ENCODE measurements at places on chromosomes 13 and 19.

DNA sequence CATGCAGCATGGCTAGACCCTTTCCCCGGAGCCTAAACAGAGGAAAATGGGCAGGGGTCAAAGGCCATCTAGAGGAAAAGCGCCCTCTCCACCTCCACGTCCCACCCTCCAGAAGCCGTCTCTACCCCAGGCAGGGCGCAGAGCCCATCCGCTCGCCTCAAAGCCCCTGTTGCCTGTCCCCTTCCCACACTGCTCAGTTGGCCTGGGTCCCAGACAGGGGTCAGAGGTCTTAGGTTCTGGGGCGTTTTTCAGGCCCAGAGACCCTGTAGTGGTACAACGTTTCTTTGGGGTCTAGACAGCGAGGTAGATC is 285 bp downstream of the TMEM143 start:
- no peak for DNase-seq

DNA sequence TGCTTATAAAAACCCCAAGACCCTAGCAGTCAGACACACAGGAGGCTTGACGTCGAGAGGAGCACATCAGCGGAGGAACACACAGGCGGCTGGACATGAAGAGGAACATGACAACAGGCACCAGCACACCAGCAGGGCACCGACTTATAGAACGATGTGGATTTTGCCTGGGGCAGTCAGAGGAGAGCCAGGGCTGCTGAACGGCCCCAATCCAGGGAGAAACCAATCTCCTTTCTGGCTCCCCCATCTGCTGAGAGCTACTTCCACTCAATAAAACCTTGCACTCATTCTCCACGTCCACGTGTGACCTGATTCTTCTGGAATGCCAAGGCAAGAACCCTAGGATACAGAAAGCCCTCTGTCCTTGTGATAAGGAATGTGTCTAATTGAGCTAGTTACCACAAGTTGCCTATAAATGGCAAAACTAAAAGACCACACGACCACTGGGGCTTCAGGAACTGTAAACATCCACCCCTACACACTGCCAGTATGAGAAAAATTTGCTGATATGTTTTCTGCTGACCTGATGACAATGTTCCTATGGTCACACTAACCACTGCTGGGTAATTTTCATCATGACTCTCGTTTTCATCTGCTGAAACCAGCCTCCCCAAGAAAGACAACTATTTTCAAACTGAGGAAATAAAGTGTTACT is 35.8 kb upstream of the CEACAM21 start:
- DNase-seq, result no peak

- DNase-seq, result no peak
Measured at GRCh38 chr13:102868366-102868936, 22.6 kb downstream of the ERCC5 start.

- DNase-seq, result no peak
Measured at GRCh38 chr13:28532388-28533124, 37.6 kb upstream of the FLT1 start.

DNA sequence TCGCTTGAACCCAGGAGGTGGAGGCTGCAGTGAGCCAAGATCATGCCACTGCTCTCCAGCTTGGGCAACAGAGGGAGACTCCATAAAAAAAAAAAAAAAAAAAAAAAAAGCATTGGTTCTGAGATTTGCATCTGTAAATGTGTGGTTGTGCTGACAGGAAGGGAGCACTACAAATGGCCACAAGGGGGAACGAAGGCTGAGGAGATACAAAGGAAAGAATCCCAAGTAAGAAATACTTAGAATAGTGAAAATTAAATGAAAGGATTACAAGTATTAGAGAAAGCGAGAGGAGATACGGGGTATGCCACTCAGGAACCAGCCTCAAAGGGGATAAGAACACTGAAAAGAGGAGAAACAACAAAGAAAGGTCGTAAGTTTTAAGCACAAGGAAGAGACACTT is 284.9 kb downstream of the KLF12 start:
- no peak for DNase-seq

- no peak for DNase-seq
Measured at GRCh38 chr13:61045251-61045650, 370.4 kb downstream of the PCDH20 start.

DNA sequence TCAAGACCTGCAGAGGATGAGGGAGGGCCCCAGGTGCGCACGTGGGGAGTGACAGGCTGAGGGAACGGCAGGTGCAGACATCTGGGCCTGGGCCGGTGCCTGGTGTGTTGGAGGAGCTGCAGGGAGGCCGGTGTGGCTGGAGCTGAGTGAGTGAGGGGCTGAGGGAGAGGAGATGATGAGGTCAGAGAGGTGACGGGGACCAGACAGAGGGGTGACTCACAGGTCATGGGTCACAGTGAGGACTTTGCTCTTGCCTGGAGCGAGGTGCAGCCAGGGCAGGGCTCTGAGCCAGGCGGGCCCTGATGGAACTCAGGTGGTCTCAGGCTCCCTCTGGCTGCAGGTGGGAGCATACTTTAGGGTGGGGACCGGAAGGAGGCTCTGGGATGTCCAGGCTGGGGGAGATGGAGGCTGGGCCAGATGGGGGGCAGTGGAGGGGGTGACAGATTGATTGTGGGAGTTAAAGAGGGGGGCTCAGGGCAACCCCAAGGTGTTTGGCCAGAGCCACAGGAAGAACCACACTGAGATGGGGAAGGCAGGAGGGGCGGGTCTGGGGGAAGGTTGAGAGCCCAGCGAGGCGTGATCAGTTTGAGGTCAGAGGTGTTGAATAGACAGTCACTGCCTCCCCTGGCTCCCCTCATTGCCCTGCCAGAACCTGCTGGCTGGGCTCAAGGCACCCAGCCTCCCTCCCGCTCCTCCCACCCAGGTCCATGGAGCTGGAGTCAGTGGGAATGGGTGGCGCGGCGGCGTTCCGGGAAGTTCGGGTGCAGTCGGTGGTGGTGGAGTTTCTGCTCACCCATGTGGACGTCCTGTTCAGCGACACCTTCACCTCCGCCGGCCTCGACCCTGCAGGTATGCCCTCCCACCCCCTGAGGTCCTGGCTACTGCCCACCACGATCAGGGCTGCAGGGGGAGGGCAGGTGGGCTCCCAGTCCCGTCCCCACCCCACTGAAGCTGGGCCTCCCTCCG is 8.4 kb downstream of the ARHGAP33 start:
- DNase-seq, result no peak

- no peak for DNase-seq
Measured at GRCh38 chr13:24671386-24672113, 8.7 kb upstream of the ATP12A start.

DNA sequence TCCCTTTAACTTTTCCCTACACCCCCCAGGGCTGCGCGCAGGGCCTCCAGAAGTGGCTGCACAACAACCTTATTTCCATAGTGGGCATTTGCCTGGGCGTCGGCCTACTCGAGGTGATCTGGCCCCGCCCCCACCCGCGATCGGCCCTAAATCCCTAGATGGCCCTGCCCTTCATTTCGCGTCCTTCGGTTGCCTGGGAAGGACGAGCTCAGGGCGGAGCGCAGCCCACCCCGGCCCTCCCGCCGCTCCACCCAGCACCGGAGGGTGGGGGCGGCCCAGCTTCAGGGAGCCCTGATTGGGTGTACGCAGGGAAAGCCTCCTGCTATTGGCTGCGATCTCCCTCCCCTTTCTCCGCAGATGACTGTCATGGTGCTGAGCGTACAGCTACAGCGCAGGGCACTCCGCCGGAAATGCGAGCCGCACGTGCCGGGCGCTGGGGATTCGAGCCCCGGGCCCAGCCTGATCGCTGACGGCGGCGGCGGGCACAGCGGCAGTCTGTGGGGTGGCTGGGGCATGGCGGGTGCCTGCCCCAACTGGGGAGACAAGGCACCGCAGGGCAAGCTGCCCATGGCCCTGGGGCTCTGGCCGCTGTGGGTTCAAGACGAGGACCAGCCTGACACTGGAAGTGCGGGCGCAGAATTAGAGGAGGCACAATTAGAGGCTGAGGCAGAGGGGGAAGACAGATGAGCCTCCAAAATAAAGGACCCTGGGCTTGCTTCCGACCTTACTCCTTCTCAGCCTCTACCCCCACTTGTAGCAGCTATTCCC is 4.3 kb downstream of the CD37 start:
- no peak for DNase-seq

GRCh38 chr13:33194820-33195692 is 90.5 kb downstream of the STARD13 start:
- no peak for DNase-seq

DNA sequence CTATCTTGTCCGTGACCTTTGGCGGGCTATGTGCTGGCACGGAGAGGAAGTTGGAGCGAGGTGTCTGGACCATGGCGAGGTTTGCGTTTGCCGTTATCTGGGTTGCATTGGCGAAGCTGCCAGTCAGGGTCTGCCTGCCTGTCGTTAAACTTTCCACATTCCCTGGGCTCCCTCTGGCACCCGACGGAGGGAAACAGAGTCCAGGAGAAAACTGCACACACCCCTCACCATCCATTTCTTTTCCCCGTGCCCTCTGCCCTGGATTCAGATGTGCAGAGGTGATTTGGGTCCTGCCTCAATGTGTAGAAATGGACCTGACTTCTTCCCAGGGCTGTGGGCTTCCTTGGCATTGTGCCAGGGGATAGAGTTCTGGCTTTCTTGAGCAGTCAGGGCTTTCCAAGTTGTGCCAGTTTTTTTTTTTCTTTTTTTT is 142.4 kb downstream of the URI1 start:
- no peak for DNase-seq

DNA sequence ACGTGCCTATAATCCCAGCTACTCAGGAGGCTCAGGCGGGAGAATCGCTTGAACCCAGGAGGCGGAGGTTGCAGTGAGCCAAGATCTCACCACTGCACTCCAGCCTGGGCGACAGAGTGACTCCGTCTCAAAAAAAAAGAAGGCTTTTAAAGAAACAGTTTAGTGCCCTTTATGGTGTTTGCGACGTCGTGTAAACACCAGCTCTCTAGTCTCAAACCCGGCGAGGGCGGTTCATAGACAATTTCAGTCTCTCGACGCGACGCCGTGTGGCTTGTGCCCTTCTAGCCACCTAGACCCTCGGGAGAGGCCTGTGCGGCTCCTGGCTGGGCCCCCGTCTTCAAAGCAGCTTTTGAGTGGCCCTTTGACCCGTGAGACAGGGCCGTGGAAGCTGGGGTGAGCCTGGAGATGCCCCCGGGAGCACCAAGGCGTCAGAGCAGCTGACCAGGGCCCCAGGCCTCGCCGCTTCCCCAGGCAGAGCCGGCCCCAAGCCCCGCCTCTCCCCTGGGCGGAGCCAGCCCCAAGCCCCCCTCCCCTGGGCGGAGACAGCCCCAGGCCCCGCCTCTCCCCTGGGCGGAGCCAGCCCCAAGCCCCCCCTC is 5.0 kb upstream of the MADCAM1 start:
- no peak for DNase-seq

DNA sequence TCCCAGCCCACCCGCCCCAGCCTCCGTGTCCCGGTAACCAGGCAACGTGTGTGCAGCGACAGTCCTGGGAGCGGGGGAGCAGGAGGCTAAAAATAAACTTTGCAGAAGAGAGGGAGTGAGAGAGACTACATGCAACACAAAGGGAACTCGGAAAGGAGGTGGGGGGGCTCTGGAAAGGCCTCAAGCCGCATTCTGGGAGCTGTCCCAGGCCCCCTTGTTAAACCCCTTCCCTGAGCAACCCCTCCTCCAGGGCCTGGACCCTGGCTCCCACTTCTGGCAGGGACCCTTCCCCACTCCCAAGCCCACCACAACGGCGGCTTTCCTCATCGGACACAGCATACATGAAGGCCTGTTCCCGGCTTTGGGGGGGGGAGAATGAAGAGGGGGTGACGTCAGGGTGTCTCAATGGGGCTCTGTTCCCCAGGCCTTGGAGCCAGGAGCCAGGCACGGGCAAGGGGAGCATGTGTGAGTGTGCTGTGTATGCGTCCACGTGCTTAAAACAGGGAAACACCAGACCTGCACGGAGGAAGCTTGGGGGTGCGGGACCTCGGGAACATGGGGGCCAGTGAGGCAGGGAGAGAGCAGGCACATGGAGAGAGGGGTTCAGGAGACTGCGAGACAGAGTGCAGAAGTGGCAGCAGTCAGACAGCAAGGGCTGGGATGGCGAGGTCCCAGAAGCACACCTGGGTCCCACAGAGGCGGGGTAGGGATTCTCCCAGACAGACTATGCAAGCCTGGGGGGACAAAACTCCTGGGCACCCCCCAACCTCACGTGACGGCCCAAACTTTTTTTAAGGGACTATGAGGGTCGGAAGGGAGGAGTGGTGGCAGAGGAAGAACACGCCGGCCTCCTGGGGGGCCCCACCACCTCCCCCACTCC is 2.3 kb downstream of the ERF start:
- DNase-seq, result no peak

DNA sequence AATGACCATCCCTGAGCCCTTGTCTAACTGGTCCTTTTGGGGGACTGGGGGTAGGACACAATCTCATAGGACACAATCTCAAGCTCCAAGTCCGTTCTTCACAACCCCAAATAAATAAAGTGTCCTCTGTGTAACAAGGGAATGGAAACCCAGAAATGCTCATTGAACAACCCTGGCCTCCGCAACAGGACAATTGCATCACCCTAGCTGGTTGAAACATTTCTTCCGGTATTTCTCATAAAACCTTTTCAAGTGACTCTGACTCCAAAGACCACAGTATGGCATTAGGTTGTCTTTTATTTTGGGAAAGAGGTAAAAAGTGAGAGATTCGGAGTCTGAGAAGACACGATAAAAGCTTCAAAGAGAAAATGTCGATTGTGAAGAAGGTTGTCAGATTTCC is 186.6 kb downstream of the ZNF536 start:
- no peak for DNase-seq

DNA sequence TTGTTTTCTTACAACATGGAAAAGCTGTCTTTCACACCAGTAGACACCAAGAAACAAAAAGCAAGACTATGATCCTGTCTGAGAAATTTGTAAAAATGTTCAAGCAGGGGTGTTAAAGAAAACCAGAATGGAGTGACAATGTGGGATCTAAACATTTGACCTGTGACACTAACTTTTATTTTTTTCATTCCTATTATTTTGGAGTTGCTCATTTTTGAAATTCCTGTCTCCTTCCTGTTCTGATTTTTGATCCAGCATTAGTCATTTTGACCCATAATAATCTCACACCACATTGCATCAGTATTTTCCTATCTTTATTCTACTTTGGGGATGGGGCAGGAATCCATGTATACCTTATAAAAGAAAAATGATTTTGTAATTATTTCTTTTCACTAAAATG is 164.2 kb downstream of the DLEU7 start:
- DNase-seq, result no peak

- DNase-seq, result no peak
Measured at GRCh38 chr13:88926890-88927502, 1255.8 kb downstream of the SLITRK5 start.

GRCh38 chr19:43675269-43675879 is 5.4 kb upstream of the PLAUR start:
- DNase-seq, result no peak

DNA sequence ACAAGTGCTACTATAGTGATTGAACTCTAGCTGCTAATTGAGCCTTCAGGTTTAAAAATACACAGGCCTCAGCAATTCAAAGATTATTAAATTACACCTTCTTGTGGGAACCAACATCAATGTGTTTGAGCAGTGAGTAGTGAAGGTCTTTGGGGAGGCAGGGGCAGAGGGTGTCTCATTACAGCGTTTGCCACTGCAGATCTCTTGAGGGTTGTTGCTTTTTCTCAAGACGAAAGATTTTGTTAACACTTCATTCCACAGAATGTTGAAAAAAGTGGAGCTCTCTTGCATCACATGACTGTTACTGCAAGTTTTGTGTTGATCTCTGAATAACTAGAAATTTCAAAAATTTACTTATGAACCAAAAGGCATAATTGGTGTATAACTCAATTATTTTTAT is 253.6 kb downstream of the ATP8A2 start:
- DNase-seq, result no peak
